NCI-H446 (cell line): ENCODE measurements at places on chromosomes 1 and 21.
A peak's percentile ranks its signal among the peaks of the same experiment; 100 is the strongest.

DNA sequence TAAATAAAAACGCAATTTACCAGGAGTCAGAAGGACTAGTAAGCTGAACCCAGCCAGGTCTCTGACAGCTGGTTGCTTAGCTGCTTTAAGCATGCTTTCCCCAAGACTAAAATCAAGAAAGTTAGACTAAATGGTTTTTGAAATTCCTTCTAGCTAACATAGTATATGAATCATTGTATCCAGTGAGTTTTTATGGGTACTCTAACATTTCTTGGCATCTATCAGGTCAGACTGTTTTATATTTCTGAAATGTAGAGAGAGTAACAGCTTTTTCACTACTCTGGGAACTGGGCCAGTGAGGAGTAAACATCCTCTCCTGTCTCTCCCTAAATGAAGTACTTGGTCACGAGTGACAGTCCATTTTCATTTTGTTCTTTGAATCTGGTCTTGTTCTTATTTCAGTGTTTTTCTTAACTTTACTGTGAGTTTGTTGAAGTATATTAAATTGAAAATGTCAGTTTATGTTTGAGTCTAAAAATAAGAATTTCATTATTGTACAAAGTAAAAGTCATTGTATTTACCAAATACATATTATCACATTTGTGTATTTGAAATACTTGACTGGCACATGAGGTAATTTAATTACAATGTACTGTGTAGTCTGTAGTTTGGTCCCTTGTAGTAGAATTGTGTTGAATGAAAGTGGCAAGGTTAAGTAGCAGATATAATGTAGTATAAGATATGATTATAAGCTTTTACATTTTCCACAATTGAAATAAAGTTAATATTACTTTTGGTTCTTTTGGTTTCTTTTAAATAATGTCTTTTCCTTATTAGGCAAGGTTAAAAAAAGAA, 47.6 kb downstream of the PKN2 start:
- peak; percentile 77 for DNase-seq

DNA sequence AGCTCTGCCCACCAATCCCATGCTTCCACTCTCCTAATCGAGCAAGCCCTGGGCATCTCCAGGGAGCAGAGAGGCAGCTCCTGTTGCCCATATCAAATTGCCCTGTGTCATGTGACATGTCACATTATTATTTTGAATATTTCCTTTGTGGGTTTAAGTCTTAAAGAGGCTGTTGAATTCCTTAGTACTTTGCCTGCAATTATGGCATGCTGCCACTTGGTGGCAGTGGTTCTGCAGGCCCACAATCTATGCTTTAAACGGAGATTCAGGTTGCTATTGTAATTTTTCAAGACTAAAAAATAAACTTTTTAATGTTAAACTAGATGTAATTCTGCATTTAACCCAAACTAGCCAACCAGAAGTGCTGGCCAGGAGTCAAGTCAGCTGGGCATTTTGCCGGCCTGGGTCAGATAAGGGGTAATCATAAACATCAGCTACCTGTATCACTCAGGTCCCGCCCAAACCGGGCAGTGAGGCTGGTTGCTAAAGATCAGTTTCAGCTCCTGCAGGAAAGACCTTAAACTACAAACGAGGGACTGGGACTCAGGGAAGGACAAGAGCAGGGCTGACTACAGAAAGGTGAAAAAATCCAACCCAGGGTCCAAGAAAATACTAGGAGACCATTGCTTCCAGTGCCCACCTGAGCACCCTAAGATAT, 37.3 kb upstream of the ARHGEF16 start:
- no peak for DNase-seq

- no peak for DNase-seq
These were observed 53.5 kb downstream of the LRRC8B start for GRCh38 chr1:89578151-89578550.

DNA sequence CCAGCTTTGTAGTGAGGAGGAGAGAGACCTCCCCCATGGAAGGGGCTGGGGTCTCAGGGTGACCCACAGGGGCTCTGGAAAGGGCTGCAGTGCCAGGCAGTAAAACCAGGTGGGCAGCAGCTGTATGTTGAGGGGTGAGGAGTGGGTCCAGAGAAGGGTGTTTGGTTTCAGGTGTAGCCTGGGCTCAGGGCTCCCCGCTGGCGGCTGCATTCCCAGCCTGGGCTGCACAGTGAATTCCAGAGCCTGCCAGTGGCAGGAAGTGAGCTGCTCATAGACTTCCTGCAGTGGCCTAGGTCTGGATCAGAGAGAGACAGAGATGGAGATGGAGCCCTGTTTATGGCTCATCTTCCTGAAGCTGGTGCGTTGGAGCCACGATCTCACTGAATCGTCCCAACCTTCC, 356.4 kb downstream of the PTPRU start:
- no peak for DNase-seq

- DNase-seq: no peak
These were observed 64.3 kb downstream of the IL23R start for GRCh38 chr1:67230539-67230938.

DNA sequence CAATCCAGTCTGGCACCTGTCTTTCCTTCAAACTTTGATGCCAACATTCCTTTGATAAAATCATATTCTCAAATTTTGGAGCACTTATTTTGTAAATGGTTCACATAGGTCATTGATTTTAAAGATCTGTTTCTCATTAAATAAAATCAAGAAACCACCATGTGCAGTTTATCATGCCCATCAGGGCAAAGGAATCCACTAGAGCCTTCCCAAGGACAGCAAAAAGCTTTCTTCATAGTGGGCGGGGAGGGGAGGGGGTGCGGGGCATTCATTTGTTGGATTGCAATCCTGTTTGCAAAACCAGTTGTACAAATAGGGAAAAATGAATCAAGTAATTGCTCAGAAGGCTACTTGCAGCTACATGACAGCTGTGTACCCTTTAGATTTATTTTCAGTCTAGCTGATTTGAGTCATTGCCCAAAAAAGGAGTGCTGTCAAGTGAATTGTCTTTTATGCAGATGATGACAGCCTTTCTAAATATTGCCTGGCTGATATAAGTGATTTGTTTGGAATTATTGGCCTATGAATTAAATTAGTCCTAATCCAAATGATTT, 23.0 kb downstream of the LRRC8B start:
- peak; percentile 86 for DNase-seq

DNA sequence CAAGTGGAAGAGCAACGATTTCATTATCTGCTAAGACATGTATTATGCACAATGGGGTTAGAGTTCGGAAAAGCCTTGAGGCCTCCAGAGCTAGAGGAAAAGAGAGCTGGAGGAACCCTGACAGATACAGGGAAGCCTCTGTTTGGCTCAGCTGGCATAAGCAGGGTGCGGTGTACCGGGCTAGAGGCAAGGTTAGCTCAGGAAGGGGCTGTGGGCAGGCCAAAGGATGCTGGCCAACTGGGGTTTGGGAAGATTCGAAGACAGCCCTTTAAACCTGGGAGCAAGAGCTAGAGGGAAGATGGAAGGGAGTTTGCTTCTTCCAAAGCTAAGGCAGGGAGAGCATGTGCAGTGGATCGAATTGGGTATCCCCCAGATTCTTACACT, 107.6 kb upstream of the TLR5 start:
- no peak for DNase-seq

- DNase-seq: no peak
These were observed 20.8 kb upstream of the SCYL3 start for GRCh38 chr1:169914531-169914930.

DNA sequence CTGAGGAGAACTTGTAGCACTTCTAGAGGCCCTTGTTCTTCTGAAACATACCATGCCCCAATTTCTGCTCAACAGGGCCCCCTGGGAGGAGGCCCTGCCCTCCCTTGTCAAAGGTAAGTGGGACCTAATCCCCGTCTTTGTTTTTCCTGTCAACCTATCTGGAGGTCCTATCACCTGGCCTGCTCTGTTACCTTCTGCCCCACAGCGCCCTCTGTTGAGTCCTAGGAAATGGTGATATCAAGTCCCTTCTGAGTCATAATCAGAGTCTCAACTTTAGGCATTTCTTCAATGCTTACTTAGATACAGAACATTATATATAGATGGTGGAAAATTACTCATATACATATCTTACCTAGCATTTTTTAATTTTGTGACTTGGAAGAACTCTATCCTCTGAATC, 28.2 kb upstream of the FCRL4 start:
- DNase-seq: no peak

DNA sequence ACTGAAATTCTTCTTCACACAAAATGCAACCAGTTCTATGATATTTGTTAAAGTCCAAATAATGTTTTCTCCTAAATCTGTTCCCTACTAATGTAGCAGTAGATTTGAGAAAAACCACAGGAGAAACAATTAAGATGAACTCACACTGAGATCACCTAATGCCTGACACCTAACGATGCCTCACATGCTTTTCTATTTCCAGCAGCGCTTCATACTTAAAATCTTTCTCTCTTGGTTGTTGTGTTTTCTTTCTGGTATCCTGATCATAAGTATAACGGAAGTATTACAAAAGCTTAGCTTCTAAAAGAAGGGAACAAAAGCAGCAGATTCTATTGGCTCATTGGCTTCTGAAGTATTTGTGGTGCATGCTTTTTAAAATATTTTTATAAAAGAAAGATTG, 267.2 kb upstream of the SGIP1 start:
- no peak for DNase-seq

DNA sequence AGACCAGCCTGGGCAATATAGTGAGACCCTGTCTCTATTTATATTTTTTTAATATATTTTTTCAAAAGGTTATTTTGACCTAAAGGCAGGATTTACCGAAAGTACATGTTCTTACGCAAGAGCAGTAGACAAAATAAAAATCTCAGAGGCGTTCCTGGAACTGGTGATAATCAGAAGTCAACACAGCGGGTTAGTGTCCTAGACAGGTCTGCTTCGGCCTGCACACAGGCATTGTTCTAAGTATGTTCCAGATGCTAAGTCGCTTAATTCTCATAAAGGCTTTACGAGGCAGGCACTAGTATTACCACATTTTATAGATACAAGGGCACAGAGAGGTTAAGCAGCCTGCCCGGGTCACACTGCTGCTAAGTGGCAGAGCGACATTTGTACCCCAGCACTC, 56.9 kb upstream of the SLC25A33 start:
- no peak for DNase-seq

- no peak for DNase-seq
These were observed 96.0 kb downstream of the CLIC6 start for GRCh38 chr21:34764715-34765284.

DNA sequence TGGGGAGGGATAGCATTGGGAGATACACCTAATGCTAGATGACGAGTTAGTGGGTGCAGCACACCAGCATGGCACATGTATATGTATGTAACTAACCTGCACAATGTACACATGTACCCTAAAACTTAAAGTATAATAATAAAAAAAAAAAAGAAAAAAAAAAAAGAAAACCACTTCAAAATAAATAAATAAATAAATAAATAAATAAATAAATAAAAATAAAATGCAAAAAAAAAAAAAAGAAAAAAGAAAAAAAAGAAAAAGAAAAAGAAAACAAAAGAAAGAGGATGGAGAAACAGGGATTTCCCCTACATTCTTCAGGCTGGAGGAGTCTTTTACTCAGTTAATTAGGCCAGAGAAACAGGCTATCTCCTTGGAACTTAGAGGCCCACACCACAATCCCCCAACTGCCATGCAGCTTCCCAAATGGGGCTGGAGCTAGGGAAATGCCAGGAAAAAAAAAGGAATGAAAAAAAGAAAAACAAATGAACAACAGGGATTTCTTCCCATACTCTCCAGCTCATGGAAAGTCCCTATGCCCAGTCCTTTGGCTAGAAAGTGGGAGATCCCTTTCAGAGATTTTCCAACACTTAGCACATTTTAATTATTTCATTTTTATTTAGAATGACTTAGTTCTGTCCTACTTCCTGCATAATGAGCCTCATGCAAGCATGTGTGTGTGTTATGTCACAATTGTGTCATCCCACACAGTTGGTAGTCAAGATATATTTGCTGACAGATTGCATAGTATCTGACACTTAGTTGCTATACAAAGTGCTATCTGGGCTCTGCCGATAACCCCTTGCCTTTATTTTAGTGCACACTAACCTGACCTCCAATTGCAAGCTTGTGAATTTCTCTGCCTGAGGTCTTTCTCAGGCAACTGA, 486.4 kb downstream of the PLPP3 start:
- DNase-seq: no peak

DNA sequence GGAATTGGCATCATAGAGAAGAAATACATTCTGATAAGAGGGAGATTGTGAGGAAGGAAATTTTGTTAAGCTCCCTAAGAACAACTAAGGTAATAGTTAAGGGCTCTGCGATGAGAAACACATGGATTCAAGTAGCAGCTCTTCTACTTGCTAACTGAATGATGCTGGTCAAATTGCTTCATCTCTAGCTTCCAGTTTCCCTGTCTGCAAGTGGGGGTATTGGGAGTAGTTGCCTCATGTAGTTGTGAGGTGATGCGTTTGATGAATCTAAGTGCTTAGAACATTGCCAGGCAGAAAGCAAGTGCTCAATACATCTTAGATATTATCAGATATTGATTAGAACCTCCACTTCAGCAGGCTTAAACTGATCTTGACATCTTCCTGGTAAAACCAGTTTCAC, 84.8 kb downstream of the CD58 start:
- DNase-seq: no peak

DNA sequence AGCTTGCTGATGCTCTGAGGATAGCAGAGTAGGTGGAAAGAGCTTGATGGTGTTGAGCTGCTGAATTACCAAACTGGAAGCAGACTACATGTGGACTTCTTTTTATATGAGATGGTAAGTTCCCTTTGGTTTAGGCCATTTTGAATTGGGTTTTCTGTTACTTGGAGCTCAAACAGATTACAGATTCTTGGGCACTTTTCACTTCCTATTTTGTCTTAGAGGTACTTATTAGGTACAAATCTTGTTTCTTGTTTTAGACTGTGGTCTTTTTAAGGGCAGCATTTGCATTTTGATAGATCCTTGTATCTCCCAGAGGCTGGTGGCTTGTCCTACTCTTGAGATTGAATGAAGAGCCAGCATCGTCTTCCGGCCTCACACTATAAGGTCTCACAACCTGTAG, 70.2 kb downstream of the GADD45A start:
- no peak for DNase-seq

DNA sequence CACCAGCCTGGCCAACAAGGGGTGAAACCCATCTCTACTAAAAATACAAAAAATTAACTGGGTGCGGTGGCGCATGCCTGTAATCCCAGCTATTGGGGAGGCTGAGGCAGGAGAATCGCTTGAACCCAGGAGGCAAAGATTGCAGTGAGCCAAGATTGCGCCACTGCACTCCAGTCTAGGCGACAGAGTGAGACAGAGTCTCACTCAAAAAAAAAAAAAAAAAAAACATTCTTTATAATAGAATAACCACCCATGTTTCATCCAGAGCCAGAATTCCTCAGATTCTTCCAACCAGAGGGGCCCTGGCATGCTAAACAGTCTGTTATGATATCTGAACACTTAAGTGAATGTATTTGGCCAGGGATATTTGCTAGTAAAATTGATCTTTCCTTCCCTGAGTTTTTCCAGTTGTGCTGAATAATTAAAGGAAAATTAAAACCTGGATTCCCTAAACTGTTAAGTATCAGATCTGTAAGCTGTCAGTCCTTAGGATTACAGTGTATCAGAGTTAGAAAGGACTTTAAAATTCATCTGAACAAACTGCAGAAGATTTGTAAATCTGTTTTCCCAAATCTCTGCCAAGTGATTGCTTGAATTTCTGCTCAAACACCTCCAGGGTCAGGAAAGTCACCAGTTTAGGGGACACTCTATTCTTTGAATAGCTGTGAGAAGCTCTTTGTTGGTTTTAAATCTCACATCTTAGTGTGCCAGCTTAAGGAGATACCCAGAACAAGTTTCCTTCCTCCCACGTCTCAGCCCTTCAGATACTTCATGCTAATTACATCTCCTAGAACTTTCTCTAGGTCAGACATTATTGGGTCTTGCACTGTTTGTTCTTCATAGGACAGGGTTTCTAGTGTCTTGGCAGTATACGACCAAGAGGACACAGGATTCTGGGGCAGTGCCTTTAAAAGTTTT, 84.6 kb upstream of the BMP8A start:
- peak; percentile 36 for DNase-seq
